ENCODE measurements at places on chromosomes 2 and 18.
A peak's percentile ranks its signal among the peaks of the same experiment; 100 is the strongest.

DNA sequence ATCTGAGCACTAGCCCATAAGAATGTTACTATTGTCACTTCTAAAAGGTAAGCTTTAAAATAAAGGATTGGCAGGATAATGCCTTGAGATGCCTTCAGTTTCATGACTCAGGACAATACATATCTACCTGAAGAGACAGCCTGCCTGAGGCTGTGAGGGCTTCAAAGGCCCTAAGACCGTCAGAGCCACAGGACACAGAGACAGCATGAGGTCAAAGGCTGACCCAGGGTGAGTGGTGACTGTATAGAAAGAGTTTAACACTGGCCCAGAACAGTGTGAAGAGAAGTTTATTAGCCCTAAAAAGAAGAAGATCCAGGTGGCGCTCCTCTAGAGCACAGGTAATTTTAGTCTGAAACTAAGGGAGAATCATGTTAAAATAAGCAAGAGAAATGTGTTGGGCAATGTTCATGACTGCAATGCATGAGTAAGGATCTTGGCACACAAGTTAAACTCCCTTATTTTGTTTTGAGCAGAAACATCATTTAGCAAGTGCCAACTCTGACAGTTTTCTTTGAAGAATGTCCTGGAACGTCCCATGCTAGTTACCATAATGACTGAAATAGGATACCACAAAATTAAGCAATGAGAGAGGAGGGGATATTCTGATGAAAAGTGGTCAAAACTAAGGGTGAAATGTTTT lies 78.1 kb upstream of the FAM110C start:
- DNase-seq = peak; percentile 85

DNA sequence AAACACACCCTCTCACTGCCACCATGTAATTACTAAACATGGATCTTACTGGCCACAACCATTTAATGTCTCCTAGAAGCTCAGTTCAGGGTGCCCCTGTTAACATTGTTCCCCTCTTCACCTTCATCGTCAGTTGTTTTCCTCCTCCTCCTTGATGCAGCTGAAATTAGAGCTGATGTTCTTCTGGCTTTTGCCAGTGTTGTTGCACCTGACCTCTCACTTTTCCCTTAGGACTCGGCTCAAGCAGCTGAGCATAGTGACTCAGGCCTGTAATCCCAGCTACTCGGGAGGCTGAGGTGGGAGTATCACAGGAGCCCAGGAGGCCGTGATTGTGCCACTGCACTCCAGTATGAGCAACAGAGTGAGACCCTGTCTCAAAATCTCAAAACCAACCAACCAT lies 70.8 kb downstream of the ACSL3 start:
- no peak for DNase-seq

- DNase-seq = peak; percentile 42
These were observed 28.6 kb downstream of the BOD1L2 start for GRCh38 chr18:57175532-57175931.

GRCh38 chr2:239252393-239252792 lies 148.4 kb downstream of the HDAC4 start:
- no peak for DNase-seq

GRCh38 chr2:186946896-186947467 lies 98.0 kb upstream of the ZSWIM2 start:
- DNase-seq = no peak

GRCh38 chr2:96924775-96925747 lies 55.2 kb upstream of the SEMA4C start:
- no peak for DNase-seq

GRCh38 chr2:218327451-218328210 lies 29.0 kb upstream of the CATIP start:
- DNase-seq = no peak

- DNase-seq = no peak
These were observed 43.5 kb downstream of the SLC39A10 start for GRCh38 chr2:195700480-195700879.

GRCh38 chr2:106552921-106553320 lies 65.8 kb downstream of the CD8B2 start:
- no peak for DNase-seq
